ENCODE measurements at places on chromosomes 5 and 9. TPM values are rescaled to one million over a fixed set of nuclear protein-coding genes. Genes with fewer than 3 reads are reported as not detected.

DNA sequence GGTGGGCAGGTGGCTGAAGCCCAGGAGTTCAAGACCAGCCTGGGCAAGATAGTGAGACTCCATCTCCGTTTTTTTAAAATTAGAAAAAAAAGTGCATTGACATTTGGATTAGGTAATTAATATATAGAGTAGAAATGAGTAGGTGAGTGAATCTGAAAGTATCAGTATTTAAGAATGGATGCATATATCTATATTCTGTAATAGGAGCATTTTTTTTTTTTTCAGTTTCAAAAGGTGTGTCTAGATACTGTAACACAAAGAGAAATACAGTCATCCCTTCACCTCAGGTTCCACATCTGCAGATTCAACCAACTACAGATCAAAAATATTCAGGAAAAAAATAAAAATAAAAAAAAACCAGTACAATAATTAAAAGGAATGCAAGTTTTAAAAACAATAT is 50.8 kb downstream of the RBM27 start:
- no peak for DNase-seq

DNA sequence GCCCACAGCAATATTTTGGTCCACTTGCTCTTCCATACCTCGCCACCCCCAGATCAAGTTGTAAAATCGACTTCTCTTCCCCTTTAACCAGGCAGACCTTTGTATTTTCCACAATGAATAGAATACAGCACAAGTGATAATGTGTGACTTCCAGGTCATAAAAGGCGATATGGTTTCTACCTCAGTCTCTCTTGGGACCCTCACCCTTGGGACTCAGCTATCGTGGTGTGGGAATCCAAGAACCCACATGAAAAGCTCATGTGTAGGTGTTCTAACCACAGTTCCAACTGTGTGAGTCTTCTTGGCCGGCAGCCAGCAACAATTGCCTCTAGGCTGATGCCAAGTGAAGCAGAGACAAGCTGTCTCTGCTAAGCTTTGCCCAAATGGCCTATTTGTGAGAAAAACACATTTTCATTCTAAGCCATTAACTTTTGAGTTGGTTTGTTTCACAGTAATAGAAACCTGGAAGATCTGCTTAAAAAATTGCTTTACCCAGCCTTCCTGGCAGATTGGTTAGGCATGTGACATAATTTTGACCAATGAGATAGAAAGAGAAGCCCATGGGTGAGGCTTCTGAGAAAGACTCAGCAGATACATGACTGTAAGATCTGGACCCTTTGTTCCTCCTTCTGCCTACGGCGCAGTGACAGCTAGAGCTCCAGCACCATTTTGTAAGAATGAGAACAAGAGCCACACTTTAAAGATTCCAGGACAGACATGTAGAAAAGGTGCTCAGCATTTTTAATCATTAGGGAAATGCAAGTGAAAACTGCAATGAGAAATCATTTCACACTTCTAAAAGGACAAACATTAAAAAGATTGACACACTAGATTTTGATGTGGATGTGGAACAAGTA is 18.3 kb upstream of the MLLT3 start:
- no peak for DNase-seq

GRCh38 chr9:114898741-114899140 is 31.6 kb downstream of the TNFSF8 start:
- no peak for DNase-seq

GRCh38 chr5:135376961-135377624 is 21.9 kb downstream of the MACROH2A1 start:
- no peak for DNase-seq

DNA sequence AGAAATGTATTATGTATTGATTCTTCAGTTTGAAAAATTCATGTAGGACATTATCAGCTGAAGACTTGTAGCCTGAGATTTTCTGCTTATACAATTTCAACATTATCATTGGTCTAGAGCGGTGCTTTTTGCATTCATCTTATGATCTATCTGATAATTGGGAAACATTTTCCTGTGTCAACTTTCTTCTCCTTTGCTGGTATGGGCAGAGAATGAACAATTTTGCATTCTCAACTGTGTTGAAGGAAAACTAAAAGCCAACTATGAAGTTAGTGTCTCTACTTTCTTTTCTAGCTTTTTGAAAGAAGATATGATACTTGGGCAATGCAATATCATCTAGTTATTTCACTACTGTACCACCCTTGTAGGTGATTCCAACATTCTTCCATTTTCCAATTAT is 10.3 kb downstream of the ZFR start:
- DNase-seq, result no peak

DNA sequence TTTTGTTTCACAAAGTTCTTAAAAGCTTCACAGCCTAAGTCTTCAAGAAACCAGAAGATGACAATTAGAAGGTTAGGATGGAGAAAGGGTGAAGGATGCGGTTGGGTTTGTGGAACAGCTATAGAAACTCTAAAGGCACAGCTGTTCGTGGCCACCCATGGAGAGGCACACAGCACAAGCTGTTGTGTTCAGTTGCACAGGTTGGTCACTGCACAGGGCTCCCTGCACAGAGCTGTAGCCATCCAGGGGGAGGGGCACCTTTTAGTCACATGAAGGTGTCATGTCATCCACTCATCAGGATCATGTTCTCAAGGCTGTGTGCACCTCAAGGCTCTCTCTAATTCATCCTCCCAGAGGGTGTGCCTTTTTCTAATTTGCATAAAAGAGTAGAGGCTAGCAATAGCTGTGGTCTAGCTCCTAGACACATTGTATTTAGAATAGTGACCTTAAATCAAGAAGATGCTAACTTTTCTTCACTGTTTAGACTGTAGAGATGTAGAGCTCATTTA is 5.0 kb upstream of the RASGRF2 start:
- DNase-seq, result no peak

DNA sequence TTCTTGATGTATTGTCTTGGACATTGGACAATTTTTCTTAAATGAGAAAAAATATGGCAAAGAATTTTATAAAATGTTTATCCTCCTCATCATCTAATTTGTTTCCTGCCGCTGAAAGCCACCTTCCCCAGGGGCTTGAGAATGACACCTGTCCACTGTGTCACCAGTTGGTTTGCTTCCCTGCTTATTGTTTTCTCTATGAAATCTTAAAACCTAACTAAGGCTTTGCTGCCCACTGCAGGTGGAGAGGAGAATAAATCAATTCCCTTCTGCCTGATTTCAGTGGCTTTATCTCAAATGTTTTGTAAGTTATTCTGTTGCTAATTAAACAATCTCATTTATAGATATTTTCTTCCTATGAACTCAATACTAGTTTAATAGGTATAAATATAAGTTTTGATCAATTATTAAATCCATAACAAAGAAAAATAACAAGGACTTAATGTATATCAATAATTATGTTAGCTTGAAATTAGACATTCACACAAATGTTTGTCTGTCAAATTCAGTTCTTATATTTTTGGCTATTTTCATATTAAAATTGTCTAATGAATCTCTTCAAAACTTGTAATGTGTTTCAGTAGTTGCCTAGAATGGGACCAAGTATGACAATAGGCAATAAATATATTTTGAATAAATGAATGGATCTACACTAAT is 822.5 kb downstream of the PTPRD start:
- no peak for DNase-seq

DNA sequence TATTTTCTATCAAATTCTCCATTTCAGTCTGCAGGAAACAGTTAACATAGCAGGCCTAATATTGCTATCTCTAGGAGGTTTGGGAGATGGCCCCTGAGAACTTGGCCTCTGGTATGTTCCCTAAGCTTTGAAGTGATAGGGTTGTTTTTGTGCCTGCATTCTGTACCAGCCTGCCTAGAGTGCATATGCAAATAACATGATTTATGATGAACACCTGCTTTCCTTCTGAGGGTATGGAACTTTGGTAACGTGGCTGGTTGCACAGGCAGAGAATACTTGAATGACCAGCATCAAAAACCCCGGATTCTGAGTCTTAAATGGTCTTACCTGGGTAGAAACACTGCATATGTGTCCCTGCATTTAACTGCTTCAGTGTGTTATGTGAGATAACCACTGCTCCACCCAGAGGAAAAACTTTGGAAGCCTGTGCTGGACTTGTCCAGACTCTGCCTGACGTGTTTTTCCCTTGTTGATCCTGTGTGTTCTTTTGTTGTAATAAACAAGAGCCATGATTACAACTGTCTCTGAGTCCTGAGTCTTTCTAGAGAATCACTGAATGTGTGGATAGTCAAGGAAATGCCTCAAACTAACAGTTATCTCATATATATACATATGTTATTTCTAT is 111.3 kb upstream of the ABCA1 start:
- no peak for DNase-seq

- no peak for DNase-seq
Measured at GRCh38 chr5:52504584-52505240, 283.0 kb upstream of the ITGA1 start.

- no peak for DNase-seq
Measured at GRCh38 chr5:31194892-31195555, 1.5 kb downstream of the CDH6 start.

- DNase-seq, result no peak
Measured at GRCh38 chr5:169331292-169331852, 30.4 kb upstream of the SLIT3 start.

- DNase-seq, result no peak
Measured at GRCh38 chr9:126299706-126300276, 26.8 kb upstream of the MVB12B start.

DNA sequence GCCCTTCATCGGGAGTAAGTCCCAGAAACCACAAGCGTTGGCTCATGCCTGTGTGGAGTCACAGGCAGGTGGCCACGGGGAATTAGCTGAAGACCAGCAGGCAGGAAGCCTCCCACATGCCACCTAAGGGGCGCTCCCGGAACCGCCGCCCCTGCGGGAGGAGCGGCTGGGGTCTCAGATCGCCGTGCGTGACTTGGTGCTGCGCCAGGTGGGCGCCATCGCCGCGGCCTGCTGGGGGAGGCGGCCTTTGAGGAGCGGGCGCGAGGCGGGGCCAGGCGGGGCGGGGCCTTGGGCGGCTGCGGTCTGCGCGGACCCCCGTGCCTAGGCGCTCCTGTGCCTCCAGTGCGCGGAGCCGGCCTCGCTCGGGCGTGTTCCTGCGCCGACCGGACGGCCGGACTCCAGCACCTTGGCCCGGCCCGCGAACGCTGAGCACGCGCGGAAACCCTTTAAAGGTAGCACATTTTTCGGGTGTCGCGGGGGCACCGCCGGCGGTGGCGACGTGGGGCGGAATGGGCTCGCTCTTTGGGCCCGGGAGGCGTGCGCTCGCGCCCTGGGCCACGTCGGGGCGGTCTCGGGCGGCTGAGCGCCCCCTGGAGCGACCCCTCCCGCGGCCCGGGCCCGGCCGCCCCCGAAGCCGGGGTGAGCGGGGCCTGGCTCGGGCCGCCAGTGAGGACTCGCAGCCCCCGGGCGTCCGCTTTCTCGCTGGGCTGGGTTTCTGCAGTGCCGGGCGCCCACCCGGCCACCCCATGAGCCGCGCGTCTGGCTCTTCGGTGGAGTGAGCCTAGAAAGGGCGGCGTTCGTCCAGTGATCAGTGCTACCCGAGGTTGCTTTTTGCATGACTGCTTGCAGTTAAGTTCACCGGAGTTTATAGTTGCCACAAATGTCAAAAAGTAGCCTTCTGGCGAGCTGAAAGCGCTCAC is 24.5 kb downstream of the LECT2 start:
- no peak for DNase-seq

DNA sequence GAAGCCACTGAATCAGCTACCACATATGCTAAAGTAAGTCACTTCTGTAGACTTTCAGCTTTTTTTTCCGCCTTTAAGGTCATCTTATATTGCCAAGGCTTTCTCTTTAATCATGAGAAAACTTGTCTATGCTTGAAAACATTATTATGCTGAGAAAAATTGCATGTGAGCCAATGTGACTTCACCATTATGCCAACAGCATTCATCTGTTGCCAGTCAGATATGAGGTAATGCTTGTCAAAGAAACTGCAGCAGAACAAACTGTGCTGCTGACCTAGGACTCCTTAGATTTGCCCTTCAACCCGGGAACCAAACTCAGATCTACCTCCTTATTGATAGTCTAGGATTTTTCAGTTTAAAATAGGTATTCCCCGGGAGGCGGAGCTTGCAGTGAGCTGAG is 34.3 kb downstream of the SLC44A1 start:
- no peak for DNase-seq

- no peak for DNase-seq
Measured at GRCh38 chr5:135038813-135039270, 4.8 kb upstream of the PITX1 start.

- DNase-seq, result no peak
Measured at GRCh38 chr9:137319739-137320551, 17.9 kb upstream of the NRARP start.

DNA sequence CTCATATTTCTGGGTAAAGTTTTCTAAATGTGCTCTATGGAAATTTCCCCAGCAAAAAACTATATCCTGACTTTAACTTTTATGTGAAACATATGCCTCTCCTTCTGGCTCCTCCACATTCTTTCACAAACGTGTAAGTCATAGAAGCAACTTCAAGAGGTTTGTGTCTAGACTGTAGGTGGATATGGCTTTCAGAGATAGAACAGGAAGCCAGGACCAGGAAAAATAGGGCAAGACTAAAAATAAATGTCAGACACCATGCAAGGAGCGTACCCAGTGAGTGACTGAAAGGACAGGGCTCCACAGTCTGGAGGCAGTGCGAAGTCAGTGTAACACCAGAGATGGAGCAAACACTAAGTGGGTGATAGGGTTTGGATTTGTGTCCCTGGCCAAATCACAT is 240.7 kb downstream of the COX7C start:
- DNase-seq, result no peak

DNA sequence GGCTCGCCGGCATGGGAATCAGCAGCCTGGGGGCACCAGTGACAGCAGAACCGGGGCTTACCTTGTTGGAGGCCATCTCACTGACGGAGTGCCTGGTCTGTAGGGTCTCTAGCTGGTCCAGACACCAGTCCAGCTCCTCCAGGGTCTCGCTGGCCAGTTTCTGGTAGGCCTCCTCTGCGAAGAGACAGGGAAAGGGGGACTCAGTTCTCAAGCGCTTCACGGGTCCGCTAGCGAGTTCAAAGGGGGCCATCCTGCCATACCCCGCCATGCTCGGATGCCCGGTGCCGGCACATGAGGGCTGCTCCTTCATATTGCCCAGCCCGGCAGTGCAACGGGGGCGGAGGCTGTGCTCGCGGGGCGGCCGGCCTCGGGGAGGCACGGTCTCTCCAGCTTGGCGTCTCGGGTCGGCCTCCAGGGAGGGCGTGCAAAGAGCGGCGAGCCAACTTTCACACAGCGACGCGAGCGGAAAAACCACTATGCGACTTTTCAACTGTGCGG is 456.0 kb downstream of the RAB3C start:
- no peak for DNase-seq

DNA sequence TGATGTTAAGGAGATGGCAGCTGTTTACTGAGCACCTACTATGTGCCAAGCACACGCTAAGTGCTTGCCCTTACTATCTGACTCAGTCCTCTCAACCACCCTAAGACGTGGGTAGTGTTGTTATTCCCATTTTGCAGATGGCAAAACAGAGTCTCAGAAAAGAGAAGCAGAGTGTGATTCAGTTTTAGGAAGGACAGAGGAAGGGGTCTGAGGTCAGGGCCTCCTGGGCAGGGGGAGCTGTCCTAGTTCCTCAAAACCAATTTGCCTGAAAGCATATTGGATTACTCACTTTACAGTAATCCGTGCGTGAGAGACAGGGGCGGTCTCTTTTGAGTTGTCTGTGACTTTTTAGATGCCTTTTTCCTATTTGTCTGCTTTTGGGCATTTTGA is 23.2 kb downstream of the DNM1 start:
- DNase-seq, result no peak

IFNB1 gene
- total RNA-seq, result not detected

ZNF79 gene
- 8.3 TPM for total RNA-seq

ABO gene
- 0.33 TPM for total RNA-seq

MRPL22 gene
- 13.8 TPM for total RNA-seq

LECT2 gene
- not detected for total RNA-seq

CERCAM gene
- 31.0 TPM for total RNA-seq

MEIKIN gene
- total RNA-seq, result not detected

SREK1 gene
- 43.1 TPM for total RNA-seq

CCNI2 gene
- total RNA-seq, result not detected

SYNPO gene
- 36.5 TPM for total RNA-seq

TMEM232 gene
- total RNA-seq, result 3.8 TPM

FBXL7 gene
- total RNA-seq, result 25.7 TPM

TUSC1 gene
- 36.8 TPM for total RNA-seq

Measured in esophagus muscularis mucosa (tissue), 4 donors.